ENCODE measurements at places on chromosomes 2 and 18. TPM values are rescaled to one million over a fixed set of nuclear protein-coding genes. Genes with fewer than 3 reads are reported as not detected.
A peak's percentile ranks its signal among the peaks of the same experiment; 100 is the strongest.

DCC gene
- not detected for total RNA-seq

- H3K36me3 ChIP-seq: peaks cover 4% of the 10 kb centered on the region
- no peaks in the 10 kb centered on the region for H3K27me3 ChIP-seq
- peak overlapping the region; percentile 17 for H3K4me3 ChIP-seq
Observed at GRCh38 chr18:79569720-79570119, 109.9 kb upstream of the CTDP1 start.

C2orf81 gene
- total RNA-seq: 3.4 TPM

DNA sequence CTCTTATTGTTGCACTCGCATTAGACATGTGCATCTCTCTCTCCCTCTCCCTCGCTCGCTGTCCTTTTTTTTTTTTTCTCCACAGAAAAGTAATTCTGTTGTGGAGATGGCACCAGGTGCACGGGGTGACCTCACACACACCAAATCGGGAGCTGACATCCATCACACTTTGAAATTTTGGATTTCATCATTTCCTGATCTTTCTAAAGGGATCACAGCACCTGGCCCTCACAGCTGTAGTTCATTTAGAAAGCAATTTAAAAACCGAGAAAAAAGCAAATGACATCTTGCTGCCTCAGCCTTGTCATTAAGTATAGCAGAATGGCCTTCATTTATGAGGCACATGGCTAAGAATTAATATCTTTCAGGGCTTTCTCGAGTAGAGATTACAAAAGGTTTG lies 717.2 kb downstream of the RNF144A start:
- H3K27me3 ChIP-seq: peaks cover 17% of the 10 kb centered on the region
- no peak overlapping the region for H3K4me3 ChIP-seq
- no peaks in the 10 kb centered on the region for H3K4me1 ChIP-seq
- no peak for DNase-seq

GPR17 gene
- not detected for total RNA-seq

DNA sequence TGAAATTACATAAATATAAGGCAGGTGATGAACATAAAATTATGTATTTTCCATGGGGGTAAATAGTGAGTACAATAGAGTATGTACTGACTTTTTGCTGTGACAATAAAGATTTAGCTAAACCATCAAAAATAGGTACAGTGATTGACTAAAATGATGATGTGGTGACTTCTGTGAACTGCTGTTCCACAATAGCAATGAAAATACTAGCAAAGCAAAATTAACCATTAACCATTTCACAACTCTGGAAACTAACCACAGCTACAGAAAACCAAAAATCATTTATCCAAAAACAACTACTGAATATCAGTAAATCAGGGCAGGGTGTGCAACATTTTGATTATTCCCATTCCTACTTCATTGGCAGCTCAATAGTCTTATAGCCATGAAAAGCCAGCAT lies 161.4 kb upstream of the GYPC start:
- H3K27ac ChIP-seq: no peak overlapping the region
- H3K27me3 ChIP-seq: peaks cover 7% of the 10 kb centered on the region
- no peak for DNase-seq
- no peak overlapping the region for H3K4me3 ChIP-seq
- no peaks in the 10 kb centered on the region for H3K4me1 ChIP-seq
